ENCODE measurements at places on chromosomes 5 and 9.

DNA sequence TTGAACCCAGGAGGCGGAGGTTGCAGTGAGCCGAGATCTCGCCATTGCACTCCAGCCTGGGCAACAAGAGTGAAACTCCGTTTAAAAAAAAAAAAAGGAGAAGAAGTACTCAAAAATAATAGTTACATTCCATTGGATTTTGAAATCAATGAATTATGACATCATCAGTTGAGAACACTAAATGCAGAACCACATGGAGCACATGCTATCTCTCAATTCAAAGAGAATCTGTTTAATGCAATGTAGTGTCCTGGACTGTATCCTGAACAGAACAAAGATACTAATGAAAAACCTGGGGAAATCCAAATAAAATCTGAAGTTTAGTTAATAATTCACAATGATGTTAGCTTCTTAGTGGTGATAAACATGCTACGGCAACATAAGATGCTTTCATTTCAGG, 20.3 kb downstream of the CDC14B start:
- H3K4me1 ChIP-seq, result no peaks in the 10 kb centered on the region
- H3K4me3 ChIP-seq, result peak overlapping the region; percentile 9
- DNase-seq, result no peak
- no peaks in the 10 kb centered on the region for H3K36me3 ChIP-seq
- H3K27ac ChIP-seq, result peak overlapping the region; percentile 30

GRCh38 chr5:127399068-127399467, 108.5 kb downstream of the MEGF10 start:
- H3K4me1 ChIP-seq, result no peaks in the 10 kb centered on the region
- H3K36me3 ChIP-seq, result no peaks in the 10 kb centered on the region
- no peak overlapping the region for H3K27ac ChIP-seq
- H3K27me3 ChIP-seq, result no peaks in the 10 kb centered on the region
- no peak for DNase-seq

DNA sequence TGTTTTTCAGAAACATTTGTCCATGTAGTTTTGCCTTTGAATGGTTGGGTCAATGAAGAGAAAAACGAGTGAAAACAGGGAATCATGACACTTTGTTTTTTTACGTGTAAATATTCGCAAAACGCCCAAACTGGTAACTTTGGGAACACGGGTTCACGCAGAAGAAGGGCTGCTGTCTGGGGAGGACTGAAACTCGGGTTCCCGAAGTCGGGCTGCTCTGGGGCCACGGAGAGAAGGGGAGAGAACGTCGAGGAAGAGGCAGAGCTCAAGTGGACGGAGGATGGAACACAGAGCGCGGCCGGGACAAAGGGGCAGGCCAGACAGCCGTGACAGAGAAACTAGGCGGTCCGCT, 478 bp upstream of the SETD9 start:
- peak overlapping the region; percentile 60 for H3K4me3 ChIP-seq
- no peaks in the 10 kb centered on the region for H3K36me3 ChIP-seq
- peak; percentile 88 for DNase-seq

- H3K4me3 ChIP-seq, result no peak overlapping the region
- no peaks in the 10 kb centered on the region for H3K27me3 ChIP-seq
- no peaks in the 10 kb centered on the region for H3K36me3 ChIP-seq
- no peak for DNase-seq
- no peak overlapping the region for H3K27ac ChIP-seq
Measured at GRCh38 chr5:17185349-17185748, 32.1 kb upstream of the BASP1 start.

GRCh38 chr9:120912958-120913646, 13.5 kb downstream of the TRAF1 start:
- no peak for DNase-seq
- H3K4me3 ChIP-seq, result no peak overlapping the region
- H3K4me1 ChIP-seq, result no peaks in the 10 kb centered on the region
- H3K27ac ChIP-seq, result no peak overlapping the region
- H3K36me3 ChIP-seq, result no peaks in the 10 kb centered on the region

DNA sequence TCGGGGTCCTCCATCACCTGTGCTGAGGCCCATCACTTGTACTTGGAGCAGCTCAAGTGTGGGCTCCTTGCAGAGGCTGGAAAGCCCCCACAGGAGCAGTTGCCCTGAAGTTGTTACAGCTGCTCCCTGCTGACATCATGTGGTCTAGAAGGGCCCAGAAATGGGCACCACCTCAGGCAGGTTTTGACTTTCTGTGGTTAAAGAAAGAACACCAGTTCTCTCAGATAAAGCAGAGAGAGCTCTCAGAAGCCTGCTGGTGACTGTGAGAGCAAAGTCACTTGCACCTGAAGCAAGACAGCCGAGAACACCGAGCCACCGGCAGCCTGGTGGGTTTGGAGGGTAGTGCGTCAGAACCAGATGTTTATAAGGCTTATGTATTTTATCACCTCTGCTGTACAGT, 70.4 kb downstream of the MVB12B start:
- no peaks in the 10 kb centered on the region for H3K27me3 ChIP-seq
- no peak for DNase-seq
- no peak overlapping the region for H3K27ac ChIP-seq
- no peak overlapping the region for H3K4me3 ChIP-seq
- no peaks in the 10 kb centered on the region for H3K4me1 ChIP-seq
- peaks cover 3% of the 10 kb centered on the region for H3K36me3 ChIP-seq

GRCh38 chr9:114289106-114289505, 33.8 kb upstream of the ORM1 start:
- H3K36me3 ChIP-seq, result peaks cover 12% of the 10 kb centered on the region
- H3K4me3 ChIP-seq, result no peak overlapping the region
- no peaks in the 10 kb centered on the region for H3K27me3 ChIP-seq
- DNase-seq, result peak; percentile 43

- H3K36me3 ChIP-seq, result no peaks in the 10 kb centered on the region
- H3K4me3 ChIP-seq, result no peak overlapping the region
- H3K4me1 ChIP-seq, result no peaks in the 10 kb centered on the region
- DNase-seq, result no peak
- H3K27me3 ChIP-seq, result no peaks in the 10 kb centered on the region
Measured at GRCh38 chr5:35876922-35877321, 20.2 kb downstream of the IL7R start.

Data from right lobe of liver (tissue), 6 donors.